ENCODE measurements at places on chromosomes 2 and 18.

DNA sequence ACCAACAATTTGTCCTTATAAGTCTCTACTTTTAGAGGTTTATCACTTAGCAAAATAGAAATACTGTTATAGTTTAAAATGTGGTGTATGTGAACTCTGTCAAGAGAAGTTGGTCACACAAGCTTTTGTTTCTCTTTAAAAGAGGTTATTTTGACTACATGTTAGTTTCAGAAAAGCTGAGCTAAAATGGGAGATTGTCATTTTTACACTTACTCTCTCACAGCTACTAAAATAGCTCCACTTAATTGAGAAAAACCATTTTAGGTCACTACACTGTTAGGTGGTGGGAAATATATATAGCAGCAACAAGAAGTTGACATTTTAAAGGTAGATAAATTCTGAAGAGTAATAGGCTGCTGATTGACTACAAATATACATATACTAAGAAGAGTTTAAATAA, 161.5 kb upstream of the KCNJ3 start:
- no peak for DNase-seq

- no peak for DNase-seq
These were observed 2.1 kb upstream of the SLC30A3 start for GRCh38 chr2:27264753-27265535.

DNA sequence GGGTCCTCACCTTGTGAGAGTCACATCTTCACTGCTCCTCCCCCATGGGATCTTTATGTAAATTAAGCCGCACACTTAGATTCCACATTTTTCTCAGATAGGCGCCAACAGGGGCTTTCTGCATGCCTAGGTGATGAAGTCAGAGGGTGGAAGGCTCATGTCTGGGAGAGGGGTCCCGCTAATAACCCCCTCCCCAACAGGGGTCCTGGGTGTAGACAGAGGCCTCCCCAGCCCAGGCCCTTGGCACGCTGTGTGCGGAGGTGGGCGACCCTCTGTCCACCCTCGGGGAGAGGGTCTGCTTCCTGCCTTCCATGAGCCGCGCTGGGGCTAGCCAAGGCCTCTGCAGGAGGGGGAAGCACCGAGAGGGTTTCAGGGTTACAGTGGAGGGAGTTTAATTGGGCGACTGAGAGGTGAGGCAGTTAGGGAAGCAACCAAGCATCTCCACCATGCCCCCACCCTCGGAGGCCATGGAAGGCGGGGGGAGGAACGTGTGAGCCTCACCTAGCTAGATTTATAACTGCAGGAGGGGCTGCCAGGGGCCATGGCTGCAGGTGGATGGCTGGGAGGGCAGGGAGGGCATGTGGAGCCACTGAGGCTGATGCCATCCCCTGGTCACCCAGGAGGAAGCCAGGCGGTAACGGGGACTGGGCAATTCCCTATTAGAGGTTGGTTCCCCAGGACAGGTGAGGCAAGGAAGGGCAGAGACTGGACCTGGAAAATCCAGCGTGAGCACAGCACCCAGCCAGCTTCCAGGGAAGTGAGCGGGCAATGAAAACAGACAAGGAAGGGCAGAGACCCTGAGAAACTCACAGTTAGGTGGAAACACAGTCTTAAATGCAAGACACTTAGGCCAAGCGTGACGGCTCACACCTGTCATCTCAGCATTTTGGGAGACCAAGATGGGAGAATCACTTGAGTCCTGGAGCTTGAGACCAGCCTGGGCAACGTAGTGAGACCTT, 7.7 kb upstream of the PXDN start:
- DNase-seq, result no peak

GRCh38 chr18:55031164-55031563, 71.9 kb upstream of the CCDC68 start:
- DNase-seq, result no peak

DNA sequence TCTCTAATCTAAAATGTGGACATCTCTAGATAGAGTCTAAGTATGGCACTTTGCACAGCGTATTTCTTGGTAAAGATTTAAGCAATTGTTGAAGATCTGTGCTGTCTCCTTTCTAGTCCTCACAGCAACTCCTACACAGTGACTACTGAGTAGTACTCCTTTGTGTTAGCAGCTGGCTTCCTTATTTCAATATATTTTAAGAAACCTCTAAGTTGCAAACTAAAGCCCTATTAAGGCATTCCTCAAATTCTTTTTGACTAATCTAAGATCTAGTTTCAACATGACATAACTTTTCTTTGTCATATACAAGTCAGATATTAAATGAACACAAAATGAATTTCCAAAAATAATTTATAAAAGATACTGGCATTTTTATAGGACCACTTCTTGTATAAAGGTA, 121.8 kb upstream of the DNAJC10 start:
- DNase-seq, result peak; percentile 43

GRCh38 chr2:166762746-166763145, 125.5 kb upstream of the XIRP2 start:
- DNase-seq, result no peak

DNA sequence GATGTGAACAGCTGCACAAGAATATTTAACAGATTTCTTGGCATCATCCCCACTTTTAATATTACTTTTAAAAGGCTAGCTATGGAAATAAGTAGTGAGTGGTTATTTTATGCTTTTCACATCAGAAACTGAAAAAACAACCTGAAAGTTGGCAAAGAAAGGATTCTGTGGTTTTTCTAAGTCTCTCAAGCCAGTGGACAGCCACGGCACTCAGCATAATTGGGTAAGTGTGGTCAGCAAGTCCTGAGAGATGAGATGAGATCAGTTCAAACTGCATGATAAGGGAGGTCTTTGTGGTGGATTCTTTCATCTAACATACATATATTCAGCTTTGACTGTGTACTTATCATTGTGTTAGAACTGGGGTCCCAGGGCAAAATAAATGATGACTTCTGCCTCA, 105.2 kb downstream of the LYPD6B start:
- DNase-seq, result no peak

- no peak for DNase-seq
These were observed 1.1 kb downstream of the IGFBP5 start for GRCh38 chr2:216694082-216694825.

DNA sequence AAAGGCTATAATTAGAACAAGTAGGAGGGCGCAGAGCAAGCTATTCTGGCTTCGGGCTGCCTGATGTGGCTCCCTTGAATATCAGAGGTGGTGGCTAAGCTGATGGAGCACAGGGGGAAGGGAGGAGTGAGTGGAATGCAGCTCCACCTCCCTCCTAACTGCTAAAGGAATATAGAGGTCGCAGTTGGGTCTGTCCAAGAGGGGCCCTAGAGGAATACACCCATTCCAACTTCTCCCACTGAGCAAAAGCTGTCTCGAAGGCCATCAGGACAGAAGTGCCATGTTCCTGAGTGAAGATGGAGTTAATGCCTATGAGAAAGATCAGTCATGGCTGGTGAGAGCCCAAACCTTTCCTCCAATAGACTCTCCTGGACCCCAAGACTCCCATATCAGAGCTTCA, 32.8 kb upstream of the MARCO start:
- DNase-seq, result no peak

- DNase-seq, result no peak
These were observed 18.9 kb upstream of the TMEM163 start for GRCh38 chr2:134737671-134738070.

- DNase-seq, result no peak
These were observed 147.6 kb downstream of the RTP5 start for GRCh38 chr2:242017086-242017485.

DNA sequence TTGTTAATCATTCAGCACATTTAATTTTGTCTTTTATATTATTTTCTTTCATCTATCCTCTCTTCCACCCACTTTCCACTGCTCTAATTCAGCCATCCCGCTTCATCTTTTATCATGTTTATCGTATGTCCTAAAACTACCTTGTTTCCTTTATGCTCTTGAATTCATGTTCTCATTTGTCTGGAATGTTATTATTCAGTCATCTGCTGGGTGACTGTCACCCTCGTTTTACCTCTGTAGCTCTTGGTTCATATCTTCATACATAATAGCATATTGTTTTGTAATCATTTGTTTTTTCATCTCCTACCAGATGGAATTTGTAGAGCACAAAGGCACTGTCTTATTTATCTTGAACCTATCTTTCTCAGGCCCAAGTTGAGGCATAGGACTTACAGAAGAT, 37.0 kb downstream of the SMCHD1 start:
- no peak for DNase-seq

DNA sequence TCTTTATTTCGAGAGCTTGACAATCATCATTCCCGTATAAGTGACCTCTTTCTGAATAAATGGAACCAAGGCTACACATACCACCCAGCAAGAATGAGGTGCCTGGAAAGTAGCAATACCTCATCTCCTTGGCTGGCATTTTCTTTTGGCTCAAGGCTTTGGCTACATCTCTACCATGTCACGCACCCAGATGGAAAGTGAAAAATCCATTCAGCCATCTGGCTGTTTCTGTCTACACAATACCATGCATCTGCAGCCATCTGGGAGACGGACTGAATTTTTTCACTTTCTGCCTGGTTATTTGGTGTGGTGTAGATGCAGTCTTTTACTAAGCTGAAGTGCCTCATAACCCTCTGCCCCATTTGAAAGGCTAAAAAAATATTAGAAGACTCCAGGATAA, 566.9 kb downstream of the BCL11A start:
- no peak for DNase-seq

GRCh38 chr18:3691705-3692104, 241.7 kb downstream of the TGIF1 start:
- DNase-seq, result no peak

DNA sequence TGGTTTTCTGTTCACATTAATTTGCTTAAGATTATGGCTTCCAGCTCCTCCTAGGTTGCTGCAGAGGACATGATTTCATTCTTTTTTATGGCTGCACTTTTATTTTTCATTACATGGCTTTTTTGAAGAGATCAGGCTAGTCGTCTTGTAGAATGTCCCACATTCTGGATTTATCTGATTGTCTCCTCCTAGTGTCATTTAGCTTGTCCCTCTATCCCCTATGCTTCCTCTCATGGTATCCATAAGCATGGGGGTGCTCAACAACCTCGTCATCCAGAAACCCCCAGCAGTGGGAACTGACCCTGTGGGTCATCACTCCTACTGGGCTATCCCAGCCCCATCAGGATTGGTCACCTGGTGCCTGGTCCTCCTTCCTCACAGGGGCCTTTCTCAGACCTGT, 49.6 kb downstream of the SERTAD2 start:
- DNase-seq, result no peak

- DNase-seq, result no peak
These were observed 68.3 kb downstream of the KCNF1 start for GRCh38 chr2:10980071-10980470.

GRCh38 chr18:5431836-5432575, 111.8 kb downstream of the EPB41L3 start:
- no peak for DNase-seq

GRCh38 chr2:241708879-241709278, 7.0 kb downstream of the ING5 start:
- no peak for DNase-seq

GRCh38 chr2:226037526-226037925, 638.0 kb downstream of the NYAP2 start:
- DNase-seq, result no peak

GRCh38 chr18:484749-485464, 15.6 kb downstream of the COLEC12 start:
- DNase-seq, result no peak

DNA sequence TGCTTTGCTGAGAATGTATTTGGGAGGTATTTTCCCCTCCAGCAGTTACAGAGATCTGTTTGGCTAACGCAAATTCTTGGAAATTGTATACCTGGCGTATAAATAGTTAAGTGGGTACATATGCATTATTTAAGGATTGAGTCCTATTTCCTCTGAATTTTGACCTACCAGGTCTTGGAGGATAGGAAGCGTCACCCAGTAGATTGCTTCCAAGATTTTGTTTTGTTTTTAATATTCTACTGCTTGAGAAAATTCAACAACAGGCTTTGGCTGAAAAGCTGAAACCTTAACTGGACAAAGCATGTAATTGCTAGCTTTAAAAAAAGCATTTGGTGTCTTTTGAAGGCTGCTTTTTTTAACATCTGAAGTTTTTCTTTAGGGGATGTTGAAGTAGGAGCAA, 150.1 kb downstream of the WDSUB1 start:
- no peak for DNase-seq

GRCh38 chr2:169259402-169259801, 102.9 kb downstream of the LRP2 start:
- no peak for DNase-seq

DNA sequence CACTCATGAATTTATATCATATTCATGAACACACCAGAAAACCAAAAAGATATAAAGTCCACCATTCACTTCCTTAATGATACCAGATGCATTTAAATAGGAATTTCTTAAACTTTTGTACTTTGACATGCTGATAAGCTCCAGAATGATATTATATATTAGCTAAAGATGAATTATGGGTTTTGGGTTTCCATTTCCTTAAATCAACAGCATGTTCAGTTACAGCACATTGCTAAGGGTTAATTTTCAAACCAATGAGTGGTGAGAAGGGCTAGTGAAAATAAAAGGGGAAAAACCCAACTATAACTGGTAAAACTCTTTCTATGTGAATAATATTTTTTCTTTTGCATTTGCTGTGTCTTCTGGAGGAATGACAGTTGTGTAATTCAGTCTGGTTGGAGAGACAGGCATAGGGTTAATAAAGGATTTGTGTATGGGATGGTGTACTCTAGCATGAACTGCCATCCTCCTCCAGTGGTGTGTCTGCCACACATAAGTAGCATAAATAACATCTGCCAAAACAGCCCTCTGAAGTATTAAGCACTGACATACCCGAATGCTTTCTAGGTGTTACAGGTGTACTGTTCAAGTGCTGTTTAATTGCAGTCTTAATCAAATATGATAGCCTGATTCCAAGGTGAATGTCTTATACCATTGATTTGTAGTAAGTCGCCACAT, 19.3 kb upstream of the CPS1 start:
- no peak for DNase-seq

DNA sequence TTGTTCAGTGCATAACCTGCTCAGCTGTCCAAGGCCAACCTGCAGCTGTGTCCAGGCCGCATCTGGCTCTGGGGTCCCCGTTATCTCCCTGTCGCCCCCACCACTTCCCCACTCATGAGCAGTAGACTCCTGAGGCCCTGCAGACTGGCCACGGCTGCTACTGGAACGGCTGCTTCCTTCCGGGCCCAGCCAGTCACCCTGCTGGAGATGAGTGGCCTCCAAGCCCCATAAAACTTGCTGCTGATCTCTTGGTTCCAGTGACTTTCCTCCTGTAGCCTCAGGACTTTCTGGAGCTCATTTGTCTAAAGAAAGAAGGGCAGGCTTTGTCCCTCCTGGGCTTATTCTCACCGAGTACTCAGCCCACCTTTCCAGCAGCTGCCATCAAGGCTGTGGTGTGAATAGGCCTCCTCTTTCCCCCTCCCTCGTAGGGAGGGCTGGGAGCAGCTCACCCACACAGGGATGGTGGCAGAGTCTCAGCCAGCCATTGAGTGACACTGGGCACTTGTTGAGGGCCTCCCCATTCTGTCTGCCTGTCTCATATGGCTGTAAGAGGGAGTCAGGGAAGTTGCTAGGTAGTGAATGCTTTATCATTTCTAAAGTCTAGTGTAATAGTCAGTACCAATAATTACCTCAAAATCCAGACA, 257.3 kb downstream of the MYCN start:
- no peak for DNase-seq

GRCh38 chr2:133171393-133172004, 396.8 kb downstream of the NCKAP5 start:
- DNase-seq, result peak; percentile 9

GRCh38 chr2:128286011-128286721, 32.5 kb downstream of the HS6ST1 start:
- no peak for DNase-seq

Measured in BJ (cell line).